ENCODE measurements at places on chromosomes 13 and 19. TPM values are rescaled to one million over a fixed set of nuclear protein-coding genes. Genes with fewer than 3 reads are reported as not detected.

GRCh38 chr19:46976845-46977320 lies 42.8 kb upstream of the NPAS1 start:
- no peak for DNase-seq

NUMBL gene
- polyA plus RNA-seq: 20.7 TPM

ARRDC2 gene
- polyA plus RNA-seq: 6.0 TPM

SYNE4 gene
- 16.1 TPM for polyA plus RNA-seq

DNA sequence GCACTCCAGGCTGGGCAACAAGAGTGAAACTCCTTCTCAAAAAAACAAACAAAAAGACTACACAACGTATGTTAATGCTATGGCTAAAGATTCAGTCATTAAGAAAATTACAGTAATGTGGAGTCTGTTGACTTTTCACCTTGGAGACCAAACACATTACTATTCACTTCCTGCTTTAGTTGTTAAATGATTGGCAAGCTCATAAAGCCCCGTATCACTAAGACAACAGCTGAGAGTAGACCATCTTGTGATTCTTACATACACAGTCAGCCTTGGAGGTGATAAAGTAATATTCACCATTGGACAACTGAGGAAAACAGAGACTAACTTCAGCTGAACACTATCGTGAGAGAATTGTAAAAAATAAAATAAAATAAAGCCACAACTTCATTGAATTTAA lies 86.5 kb downstream of the KCTD12 start:
- no peak for DNase-seq

SCN1B gene
- polyA plus RNA-seq: 0.41 TPM

DNA sequence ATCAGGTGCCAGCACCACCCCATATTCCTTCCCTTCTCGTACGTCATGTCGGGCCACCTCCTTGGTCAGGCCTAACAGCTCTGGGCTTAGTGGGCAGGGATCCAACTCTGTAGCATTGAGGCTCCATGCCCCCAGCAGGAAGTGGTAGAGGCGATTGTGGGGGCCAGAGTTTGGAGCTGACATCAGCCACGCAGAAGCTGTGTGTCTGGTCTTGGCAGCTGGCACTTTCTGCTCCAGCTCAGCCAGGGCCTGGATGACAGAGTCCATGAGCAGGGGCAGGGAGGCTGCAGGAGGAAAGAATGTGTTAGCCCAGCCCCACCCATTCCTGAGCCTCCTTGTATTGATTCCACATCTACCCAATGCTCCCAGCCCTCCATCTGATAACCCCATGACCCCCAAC lies 3.0 kb downstream of the PGLYRP2 start:
- no peak for DNase-seq

DNA sequence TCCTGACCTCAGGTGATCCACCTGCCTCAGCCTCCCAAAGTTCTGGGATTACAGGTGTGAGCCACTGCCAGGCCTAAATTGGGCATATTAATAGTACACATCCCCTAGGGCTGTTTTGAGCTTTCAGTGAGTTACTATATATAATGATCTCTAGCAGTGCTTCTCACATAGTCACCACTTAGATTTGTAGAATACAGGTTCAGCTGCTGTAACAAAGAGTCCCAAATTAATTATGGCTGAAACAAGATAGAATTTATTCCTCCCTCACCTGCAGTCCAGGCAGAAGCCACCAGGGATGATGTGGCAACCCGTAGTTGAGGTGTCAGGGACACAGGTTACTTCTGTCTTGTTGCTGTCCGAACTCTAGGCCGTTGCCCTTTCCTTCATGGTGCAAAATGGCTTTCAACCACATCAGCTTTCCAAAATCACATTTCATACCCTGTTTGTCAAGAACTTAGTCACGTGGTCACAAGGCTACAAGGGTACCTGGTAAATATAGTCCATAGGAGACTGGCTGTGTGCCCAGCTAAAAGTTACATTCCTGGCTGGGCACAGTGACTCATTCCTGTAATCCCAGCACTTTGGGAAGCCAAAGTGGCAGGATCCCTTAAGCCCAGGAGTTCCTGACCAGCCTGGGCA lies 2.9 kb downstream of the PROSER3 start:
- DNase-seq: no peak

GRCh38 chr19:35085947-35086346 lies 29.7 kb upstream of the FXYD3 start:
- DNase-seq: no peak

Data from left renal cortex interstitium (tissue), 4 donors.